ENCODE measurements at places on chromosomes 11 and 22.

- no peak overlapping the region for H3K27ac ChIP-seq
- no peaks in the 10 kb centered on the region for H3K27me3 ChIP-seq
- H3K36me3 ChIP-seq = no peaks in the 10 kb centered on the region
Observed at GRCh38 chr11:4030197-4030596, 64.4 kb upstream of the RRM1 start.

- no peak overlapping the region for H3K4me3 ChIP-seq
- H3K27me3 ChIP-seq = no peaks in the 10 kb centered on the region
- no peaks in the 10 kb centered on the region for H3K36me3 ChIP-seq
- no peak overlapping the region for H3K27ac ChIP-seq
- no peak for DNase-seq
Observed at GRCh38 chr11:88103337-88104206, 71.7 kb downstream of the RAB38 start.

DNA sequence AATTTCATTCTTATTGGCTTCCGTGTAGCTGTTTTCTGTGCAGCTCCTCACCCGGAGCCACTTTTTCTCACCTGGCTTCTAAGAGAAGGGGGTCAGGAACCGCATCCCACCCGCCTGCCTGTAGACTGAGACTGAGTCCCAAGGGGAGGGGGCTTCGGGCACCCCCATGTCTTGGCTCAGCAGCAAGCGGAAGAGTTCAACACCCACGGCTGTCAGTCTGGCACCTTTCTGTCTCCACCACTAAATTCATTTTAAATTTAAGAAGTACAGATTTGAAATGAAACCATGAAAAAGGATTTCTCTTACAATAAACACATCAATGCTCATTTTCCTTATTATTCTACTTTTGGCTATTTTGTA, 66.7 kb downstream of the EFCAB6 start:
- peaks cover 23% of the 10 kb centered on the region for H3K4me1 ChIP-seq
- no peak for DNase-seq
- no peak overlapping the region for H3K27ac ChIP-seq
- no peaks in the 10 kb centered on the region for H3K27me3 ChIP-seq

DNA sequence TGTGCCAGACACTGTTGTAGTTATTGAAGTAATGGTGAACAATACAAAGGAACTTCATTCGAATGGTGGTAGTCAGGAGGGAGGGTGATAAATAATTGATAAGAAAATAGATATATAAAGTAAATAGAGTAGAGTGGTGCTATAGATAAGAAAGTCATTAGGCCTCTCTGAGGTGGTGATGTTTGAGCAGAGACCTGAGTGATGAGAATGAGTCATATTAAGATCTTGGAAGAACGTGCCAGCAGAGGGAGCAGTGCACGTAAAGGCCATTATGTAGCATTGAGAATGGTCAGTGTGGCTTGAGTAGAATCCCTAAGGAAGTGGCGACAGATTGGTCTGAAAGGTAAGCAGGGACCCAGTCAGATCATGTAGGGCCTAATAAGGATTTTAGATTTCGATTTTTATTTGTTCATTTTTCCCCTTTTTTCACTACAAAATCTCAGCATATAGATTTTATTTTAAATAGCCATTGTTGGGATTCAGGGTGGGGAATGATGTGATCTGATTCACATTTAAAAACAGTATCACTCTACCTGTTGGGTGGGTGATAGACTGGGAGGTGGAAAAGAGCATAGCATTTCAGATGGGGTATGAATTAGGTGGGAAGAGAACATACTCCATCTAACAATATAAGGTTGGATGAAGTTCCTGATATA, 44.7 kb downstream of the CCDC90B start:
- DNase-seq = no peak
- no peaks in the 10 kb centered on the region for H3K27me3 ChIP-seq
- H3K36me3 ChIP-seq = no peaks in the 10 kb centered on the region
- no peak overlapping the region for H3K27ac ChIP-seq
- no peaks in the 10 kb centered on the region for H3K4me1 ChIP-seq

GRCh38 chr22:38655519-38656255, 505 bp downstream of the FAM227A start:
- peak overlapping the region; percentile 85 for H3K4me3 ChIP-seq
- H3K27me3 ChIP-seq = no peaks in the 10 kb centered on the region
- H3K4me1 ChIP-seq = peaks cover 18% of the 10 kb centered on the region

- no peaks in the 10 kb centered on the region for H3K27me3 ChIP-seq
- no peak overlapping the region for H3K27ac ChIP-seq
- H3K4me3 ChIP-seq = no peak overlapping the region
- H3K36me3 ChIP-seq = no peaks in the 10 kb centered on the region
Observed at GRCh38 chr11:123091506-123091905, 29.6 kb upstream of the HSPA8 start.

GRCh38 chr22:46415776-46416519, 80.4 kb downstream of the TRMU start:
- peaks cover 15% of the 10 kb centered on the region for H3K36me3 ChIP-seq
- H3K27ac ChIP-seq = no peak overlapping the region
- peaks cover 23% of the 10 kb centered on the region for H3K4me1 ChIP-seq
- no peak overlapping the region for H3K4me3 ChIP-seq

GRCh38 chr22:37632174-37633088, 7.0 kb upstream of the SH3BP1 start:
- no peak for DNase-seq
- no peaks in the 10 kb centered on the region for H3K27me3 ChIP-seq
- peaks cover 69% of the 10 kb centered on the region for H3K36me3 ChIP-seq
- H3K27ac ChIP-seq = peak overlapping the region; percentile 91
- no peak overlapping the region for H3K4me3 ChIP-seq
- peaks cover 55% of the 10 kb centered on the region for H3K4me1 ChIP-seq

- H3K27me3 ChIP-seq = no peaks in the 10 kb centered on the region
- peaks cover 49% of the 10 kb centered on the region for H3K36me3 ChIP-seq
- no peak overlapping the region for H3K4me3 ChIP-seq
- H3K4me1 ChIP-seq = no peaks in the 10 kb centered on the region
- H3K27ac ChIP-seq = no peak overlapping the region
- no peak for DNase-seq
Observed at GRCh38 chr11:34464591-34465051, 25.9 kb downstream of the CAT start.

DNA sequence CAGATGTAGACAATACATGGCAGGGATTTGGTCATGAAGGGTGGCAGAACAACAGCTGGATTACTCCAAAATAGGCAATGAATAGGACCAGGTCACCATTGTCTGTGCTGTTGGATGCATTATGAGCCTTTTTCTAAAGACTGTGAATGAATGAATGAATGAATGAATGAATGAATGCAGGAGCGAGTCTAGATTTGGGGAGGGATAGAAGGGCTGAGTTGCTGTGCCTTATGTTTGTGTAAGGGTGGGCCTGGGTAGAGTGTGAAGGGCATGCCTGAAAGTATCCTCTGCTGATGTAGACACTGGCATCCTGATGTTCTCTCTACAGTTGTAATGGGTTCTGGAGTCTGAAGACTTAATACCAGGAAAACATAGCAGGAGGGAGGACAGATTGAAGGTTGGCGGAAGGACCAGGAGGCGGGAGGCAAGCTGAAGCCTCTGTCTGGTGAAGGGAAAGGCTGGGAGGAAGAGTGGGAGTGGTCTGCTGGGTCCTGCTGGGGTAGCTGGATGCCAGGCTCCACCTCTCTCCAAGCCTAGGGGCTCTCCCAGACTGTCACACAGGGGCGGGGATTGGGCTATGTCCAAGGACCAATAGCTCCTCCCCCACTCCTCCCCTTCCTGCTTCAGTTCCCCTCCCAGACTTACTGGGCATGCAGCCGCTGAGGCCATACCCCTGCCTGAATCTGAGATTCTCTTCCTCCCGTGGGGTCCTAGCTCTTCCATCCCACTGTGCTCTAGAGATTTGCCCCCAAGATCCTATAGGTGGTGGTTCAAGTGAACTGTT, 4.8 kb downstream of the TRIM3 start:
- no peak overlapping the region for H3K4me3 ChIP-seq
- peaks cover 16% of the 10 kb centered on the region for H3K36me3 ChIP-seq
- H3K4me1 ChIP-seq = peaks cover 6% of the 10 kb centered on the region
- H3K27ac ChIP-seq = no peak overlapping the region

DNA sequence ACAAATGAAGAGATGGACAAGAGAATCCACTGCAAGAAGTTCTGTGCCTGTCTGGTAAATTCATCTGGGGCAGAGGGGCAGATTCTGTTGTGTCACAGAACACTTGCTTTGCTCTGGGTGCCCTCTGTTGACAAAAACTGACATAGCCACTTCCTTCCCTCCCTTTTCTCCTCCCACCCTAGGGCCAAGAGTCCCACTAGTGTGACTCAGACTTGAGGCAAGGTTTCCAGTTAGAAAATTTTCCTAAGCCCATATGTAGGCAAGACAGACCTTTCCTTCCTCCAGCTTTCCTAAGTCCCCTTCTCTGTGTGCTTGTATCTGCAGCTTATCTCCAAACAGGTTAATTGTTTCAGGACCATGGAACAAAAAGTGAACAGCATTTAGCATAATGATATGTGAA, 106.8 kb downstream of the RBFOX2 start:
- no peaks in the 10 kb centered on the region for H3K36me3 ChIP-seq
- no peak overlapping the region for H3K4me3 ChIP-seq
- H3K4me1 ChIP-seq = no peaks in the 10 kb centered on the region
- H3K27ac ChIP-seq = no peak overlapping the region
- no peaks in the 10 kb centered on the region for H3K27me3 ChIP-seq

DNA sequence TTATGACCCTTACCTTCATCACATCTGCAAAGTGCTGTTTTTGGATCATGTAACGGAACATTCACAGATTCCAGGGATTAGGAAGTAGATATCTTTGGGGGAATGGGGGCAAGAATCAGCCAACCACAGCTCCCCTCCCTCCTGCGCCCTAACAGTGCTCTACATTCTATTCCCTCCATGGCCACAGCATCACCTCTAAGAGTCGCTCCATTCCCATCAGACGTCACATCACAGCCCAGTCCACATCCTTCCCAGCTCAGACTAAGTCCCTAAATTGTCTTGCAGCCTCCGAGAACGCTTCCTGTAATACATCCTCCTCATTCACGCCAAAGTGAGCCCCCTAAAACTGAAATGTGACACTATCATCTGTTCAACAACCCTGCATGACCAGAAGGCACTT, 5.9 kb downstream of the SCGB1D1 start:
- no peak overlapping the region for H3K27ac ChIP-seq
- H3K4me3 ChIP-seq = no peak overlapping the region
- no peak for DNase-seq
- no peaks in the 10 kb centered on the region for H3K36me3 ChIP-seq
- no peaks in the 10 kb centered on the region for H3K4me1 ChIP-seq
- H3K27me3 ChIP-seq = peaks cover 4% of the 10 kb centered on the region

GRCh38 chr11:9633679-9634078, 30.2 kb upstream of the SWAP70 start:
- H3K4me1 ChIP-seq = no peaks in the 10 kb centered on the region
- H3K4me3 ChIP-seq = no peak overlapping the region
- H3K27me3 ChIP-seq = no peaks in the 10 kb centered on the region
- DNase-seq = no peak
- H3K36me3 ChIP-seq = no peaks in the 10 kb centered on the region

- H3K4me1 ChIP-seq = no peaks in the 10 kb centered on the region
- DNase-seq = no peak
- H3K27ac ChIP-seq = no peak overlapping the region
- peaks cover 9% of the 10 kb centered on the region for H3K36me3 ChIP-seq
- no peak overlapping the region for H3K4me3 ChIP-seq
Observed at GRCh38 chr11:69113226-69113625, 42.5 kb upstream of the SMIM38 start.

Measured in spinal cord (tissue), 10 donors.